ENCODE measurements at places on chromosomes 6 and 20. TPM values are rescaled to one million over a fixed set of nuclear protein-coding genes. Genes with fewer than 3 reads are reported as not detected.
A peak's percentile ranks its signal among the peaks of the same experiment; 100 is the strongest.

- no peak for DNase-seq
Observed at GRCh38 chr6:114301596-114302219, 41.1 kb downstream of the HS3ST5 start.

DNA sequence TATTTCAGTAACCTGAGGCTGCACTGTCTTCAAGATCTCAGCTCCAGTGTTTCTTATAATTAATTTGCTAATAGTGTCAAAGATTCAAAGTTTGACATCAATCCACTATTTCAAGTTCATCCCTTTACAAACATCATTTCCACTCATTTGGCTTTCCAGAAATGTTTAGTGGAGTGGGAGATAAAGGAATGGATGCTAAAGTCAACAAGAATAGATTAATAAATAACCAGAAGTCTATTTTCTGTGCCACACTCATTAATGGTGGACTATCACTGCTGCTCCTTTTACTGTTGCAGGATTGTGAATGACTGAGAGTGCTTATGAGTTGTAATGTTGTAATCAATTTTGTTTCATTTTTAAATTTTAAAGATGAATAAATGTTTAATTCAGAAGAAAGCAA lies 28.4 kb upstream of the EPM2A start:
- DNase-seq = no peak

DNA sequence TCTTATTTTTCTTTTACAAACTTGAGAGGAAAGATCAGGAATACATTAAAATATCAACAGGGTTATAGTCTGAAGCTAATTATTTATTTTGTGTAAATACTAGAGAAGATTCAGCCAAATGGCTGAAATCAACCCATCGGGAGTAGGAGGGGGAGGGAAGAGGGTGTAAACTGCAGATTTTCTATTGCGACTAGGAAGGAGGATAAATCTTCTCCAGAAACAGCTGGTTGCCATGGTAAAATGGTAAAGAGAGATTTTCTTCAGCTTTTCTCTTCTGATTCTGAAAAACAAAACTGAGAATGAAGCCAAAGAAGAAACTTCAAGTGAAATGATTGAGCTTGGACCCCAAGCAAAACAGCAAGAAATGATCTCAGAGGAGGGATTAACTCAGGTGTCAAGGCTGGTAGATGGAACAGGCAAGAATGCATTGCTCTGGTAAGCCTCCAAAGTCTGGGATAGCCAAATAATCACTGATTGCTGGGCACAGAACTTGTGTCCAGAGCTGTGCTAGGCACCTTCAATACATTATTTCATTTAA lies 193.5 kb upstream of the SPTLC3 start:
- DNase-seq = no peak

GRCh38 chr20:32536851-32537656 lies 48.1 kb downstream of the NOL4L start:
- peak; percentile 73 for DNase-seq

DNA sequence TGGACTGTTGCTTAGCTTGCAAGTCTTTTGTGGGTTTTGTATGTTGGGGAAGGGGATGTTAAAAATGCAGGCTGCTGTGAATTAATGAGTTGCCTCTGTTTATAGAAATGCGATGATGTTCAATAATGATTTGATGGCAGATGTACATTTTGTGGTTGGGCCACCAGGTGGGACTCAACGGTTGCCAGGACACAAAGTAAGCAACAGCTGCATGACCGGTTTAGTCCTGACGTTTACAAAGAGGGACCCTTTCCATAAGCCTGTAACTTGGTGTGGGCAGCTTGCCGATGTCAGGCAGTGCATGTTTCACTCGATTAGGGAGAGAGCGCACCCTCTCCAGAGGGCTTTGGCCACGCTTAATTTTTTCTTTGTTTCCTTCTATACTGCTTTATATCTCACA lies 1.3 kb downstream of the BTBD3 start:
- DNase-seq = no peak

- no peak for DNase-seq
Observed at GRCh38 chr6:46606338-46606737, 46.3 kb downstream of the CYP39A1 start.

DNA sequence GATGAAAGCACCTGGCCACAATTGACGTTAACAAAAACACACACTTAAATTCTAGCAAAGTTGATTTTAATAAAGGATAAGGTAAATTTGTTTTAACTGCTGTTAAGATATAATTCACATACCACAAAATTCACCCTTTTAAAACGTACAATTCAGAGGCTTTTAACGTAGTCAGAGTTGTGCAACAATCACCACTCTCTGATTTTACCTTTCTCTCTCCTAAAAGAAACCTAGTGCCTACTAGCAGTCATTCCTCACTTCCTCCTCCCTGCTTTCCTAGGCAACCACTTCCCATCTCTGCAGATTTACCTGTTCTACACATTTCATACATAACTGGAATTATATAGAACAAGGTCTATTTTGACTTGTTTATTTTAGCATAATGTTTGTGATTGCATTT lies 58.9 kb downstream of the PTPRK start:
- no peak for DNase-seq

GRCh38 chr6:37207903-37208456 lies 38.0 kb downstream of the PIM1 start:
- DNase-seq = peak; percentile 91

LRRC73 gene
- 1.6 TPM for total RNA-seq

GLP1R gene
- 6.8 TPM for total RNA-seq

ZSWIM1 gene
- total RNA-seq = 11.4 TPM

KIAA0408 gene
- 3.2 TPM for total RNA-seq

OLIG3 gene
- not detected for total RNA-seq

WFDC5 gene
- not detected for total RNA-seq

DAAM2 gene
- total RNA-seq = 14.7 TPM
